ENCODE measurements at places on chromosomes 5 and 9. TPM values are rescaled to one million over a fixed set of nuclear protein-coding genes. Genes with fewer than 3 reads are reported as not detected.

- DNase-seq, result no peak
Observed at GRCh38 chr5:10324518-10325370, 17.0 kb upstream of the CMBL start.

The JADE2 gene
- 80.1 TPM for total RNA-seq

- no peak for DNase-seq
Observed at GRCh38 chr5:134136221-134136631, 21.7 kb downstream of the TCF7 start.

GRCh38 chr9:135254176-135255032, 166.9 kb downstream of the OLFM1 start:
- no peak for DNase-seq

GRCh38 chr5:138472353-138472752, 7.1 kb downstream of the EGR1 start:
- DNase-seq, result no peak

The TMC1 gene
- 0.67 TPM for total RNA-seq

GRCh38 chr5:178827636-178828035, 32.1 kb upstream of the ZNF354B start:
- DNase-seq, result no peak

GRCh38 chr5:132114150-132115121, 40.8 kb downstream of the CSF2 start:
- DNase-seq, result no peak

GRCh38 chr5:59123595-59124561, 541.0 kb downstream of the RAB3C start:
- DNase-seq, result no peak

DNA sequence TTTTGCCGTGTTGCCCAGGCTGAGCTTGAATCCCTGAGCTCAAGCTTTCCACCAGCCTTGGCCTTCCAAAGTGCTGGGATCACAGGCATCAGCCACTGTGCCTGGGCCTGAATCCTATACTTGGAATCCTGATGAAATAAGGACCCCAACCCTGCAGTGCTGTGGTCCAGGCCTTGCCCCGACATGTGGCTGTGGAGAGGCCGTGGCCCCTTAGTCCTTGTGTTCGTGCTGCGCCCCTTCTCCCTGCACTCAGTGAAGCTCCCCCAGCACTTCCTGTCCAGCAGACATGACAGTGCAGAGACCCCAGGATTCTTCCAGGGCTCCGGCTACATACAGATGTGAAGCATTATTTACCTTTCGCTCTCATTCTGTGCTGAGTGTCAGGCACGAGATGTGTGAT, 52.9 kb downstream of the EHMT1 start:
- no peak for DNase-seq

GRCh38 chr5:19497229-19497815, 490.7 kb downstream of the CDH18 start:
- no peak for DNase-seq

GRCh38 chr5:35129921-35130485, 82.3 kb upstream of the AGXT2 start:
- no peak for DNase-seq

DNA sequence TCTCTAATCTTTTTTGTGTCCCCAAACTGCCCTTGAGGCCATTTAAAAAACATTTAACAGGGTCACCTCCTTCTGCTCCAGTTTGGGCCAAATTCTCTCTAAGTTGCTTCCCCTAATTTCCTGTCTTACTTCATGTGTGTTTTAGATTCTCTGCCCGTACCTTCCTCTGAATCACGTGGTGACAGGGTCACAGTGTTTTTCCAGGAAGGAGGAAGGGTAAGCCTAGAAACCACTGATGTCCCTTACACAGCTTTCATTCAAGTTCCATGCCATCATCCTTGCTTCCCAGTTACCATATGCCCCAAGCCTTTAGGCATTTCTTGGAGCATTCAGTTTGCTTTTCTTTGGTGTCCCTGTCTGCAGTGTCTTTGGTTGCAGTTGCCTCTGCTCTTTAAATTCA, 42.4 kb upstream of the MACIR start:
- DNase-seq, result no peak

- DNase-seq, result no peak
Observed at GRCh38 chr5:63240063-63240755, 661.6 kb downstream of the LRRC70 start.

DNA sequence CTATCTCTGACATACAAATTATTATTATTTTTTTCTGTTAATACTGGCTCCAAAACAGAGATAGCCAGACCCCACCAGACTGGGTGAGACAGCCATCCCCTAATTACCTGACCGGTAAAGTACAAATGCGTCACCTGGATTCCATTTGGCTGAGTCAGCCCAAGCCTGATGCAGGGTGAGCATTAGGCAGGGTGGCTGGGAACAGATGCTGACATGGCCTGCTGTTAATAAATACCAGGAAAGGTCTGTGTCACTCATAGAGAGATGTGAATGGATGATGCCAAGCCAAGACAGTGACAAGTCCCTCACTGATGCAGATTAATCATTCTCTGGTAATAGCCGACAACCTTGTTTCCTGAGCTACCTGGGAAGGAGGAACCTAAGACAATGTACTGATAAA, 183.5 kb downstream of the TRIM32 start:
- DNase-seq, result no peak

DNA sequence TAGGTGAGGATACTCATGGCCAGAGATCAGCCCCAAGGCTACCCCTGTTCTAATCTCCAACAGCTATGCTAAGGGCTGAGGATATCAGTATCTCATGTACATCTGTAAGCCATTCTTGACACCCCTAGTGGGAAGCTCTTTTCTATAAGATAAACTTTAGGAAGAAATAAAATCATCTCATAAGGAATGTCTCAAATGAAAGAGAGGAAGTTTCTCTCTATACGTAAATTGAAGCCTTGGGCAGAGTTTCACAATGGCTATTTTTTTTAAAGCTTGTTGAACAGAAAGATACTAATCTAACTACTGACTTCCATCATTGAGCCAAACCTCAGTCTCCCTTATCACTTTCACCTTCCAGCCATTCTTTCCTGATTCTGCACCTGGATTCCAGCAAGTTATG, 405.7 kb downstream of the PRR16 start:
- DNase-seq, result no peak

The PCDHGA3 gene
- total RNA-seq, result 2.1 TPM

DNA sequence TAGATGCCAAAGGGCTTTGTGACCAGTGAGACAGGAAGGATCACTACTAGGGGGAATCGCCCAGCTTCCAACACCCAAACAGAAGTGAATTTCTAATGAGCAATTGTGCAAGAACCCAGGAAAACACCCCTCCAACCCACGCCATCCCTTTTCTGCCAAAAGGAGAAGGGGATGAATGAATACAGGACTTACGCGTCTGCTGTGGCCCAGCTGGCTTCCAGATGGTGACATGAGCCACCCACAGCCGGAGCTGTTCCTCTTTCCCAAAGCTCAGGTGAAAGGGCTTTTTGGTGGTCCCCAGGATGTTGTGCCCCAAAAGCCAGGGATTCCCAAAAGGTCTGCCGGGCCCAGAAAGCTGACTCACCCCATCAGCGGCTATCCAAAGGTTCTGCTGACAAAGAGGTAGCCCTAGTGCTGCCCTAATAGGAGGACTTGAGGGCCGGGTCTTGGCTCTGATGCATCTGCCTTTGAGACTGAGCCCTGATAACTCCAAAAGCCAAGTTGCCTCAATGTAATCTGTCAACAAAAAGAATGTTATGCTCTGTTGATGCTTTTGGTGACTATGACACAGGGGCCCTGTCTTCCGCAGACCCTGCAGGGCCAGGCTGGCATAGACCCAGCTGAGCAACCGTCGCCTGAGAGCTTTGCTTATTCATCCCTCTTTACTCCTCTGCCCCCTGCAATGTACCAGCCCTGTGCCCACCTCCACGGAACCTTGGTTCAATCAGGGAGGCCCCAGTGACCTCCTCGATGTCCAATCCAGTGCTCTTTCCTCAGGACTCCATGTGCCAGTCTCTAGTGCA, 14.5 kb downstream of the GSN start:
- peak; percentile 75 for DNase-seq

DNA sequence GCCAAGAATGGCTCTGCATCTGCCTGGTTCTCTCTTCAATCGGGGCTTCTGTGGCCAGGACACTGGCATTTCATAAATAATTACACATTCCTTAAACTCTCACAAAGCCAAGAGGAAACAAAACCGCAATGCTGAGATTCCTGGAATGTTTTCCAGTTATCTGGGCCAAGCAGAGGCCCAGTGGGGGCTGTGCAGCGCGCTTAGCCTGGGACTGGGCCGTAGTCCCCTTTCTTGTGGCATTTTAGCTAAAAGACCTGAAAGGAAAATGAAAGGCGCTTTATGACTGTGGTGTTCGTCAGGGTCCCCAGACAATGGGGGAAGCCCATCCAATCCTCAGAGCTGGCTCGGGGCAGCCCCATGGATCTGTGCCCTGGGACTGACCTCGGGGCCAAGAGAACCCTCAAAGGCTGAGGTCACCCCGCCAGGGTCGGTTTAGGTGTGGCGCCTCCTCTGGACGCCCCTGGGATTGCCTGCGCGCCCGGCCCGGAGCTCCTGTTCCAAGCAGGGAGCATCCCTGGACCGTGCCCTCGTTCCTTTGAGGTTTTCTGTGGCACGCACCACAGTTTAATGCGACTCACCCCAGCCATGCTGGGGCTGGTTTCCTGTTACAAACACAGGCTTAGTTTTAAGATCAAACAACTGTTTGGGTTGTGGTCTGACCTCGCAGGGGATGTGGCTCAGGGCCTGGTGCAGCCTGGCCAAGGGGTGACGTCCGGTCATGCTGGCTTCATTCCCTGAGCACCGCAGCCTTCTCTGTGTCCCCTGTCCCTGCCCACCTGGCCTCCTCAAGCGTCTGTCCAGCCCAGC, 51.5 kb upstream of the NKD2 start:
- DNase-seq, result no peak

DNA sequence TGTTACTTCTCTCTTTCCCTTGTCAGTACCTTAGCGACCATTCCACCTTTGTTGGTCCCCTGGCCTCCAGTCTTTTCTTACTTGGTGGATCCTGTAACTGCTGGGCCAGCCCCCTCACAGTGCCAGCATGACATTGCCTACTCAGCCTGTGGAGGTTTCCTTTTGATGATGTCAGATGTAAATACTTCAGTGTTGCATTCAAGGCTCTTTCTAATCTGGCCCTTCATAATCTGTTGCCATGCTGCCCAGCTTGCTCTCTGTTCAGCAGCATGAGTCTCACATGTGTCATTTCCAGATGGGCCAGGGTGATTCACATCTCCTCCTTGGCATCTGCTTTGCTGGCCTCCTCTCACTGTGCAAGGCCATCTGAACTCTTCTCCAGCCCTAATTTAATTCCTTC, 57.1 kb downstream of the MAST4 start:
- DNase-seq, result no peak

DNA sequence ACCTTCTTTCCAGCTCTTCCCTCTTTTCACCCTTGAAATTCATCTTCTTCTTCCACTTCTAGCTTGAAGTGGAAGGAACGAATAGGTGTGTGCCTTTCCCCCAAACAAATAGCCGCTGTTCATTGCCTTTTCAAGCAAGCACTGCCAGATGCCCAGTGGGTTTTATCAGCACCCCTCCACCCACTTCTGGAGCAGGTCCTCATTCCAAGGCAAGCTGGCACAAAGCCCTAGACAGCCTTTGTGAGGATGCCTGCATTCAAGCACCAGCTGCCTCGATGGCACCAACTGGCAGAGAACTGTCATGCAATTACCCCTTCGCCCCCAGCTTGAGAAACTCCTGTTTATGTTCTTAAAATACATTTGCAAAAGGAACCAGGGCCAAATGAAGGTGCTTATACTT, 36.5 kb downstream of the SERINC5 start:
- no peak for DNase-seq

The ARL14EPL gene
- total RNA-seq, result not detected
